ENCODE measurements at places on chromosomes 4 and X.

DNA sequence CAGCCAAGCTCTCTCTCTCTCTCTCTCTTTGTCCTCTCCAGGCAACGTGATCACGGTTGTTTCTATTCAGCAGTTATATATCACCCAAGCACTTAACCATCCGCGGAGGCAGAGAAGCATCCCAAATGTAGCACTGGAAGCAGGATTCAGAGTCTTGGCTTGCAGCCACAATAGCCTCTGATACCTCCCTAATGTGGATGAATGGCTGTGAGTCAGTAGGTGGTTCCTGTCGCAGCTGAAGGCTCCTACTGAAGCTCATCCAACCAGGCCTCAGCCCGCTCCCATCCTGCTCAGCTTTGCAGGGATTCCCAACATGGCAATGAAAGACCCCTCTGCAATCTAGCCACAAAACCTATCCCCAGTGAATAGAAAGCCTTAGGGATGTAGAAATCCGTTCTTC, 5.1 kb downstream of the HS6ST2 start:
- no peak overlapping the region for H3K27ac ChIP-seq
- no peaks in the 10 kb centered on the region for H3K36me3 ChIP-seq
- H3K27me3 ChIP-seq, result peaks cover 5% of the 10 kb centered on the region
- H3K4me1 ChIP-seq, result no peaks in the 10 kb centered on the region
- DNase-seq, result peak; percentile 5

GRCh38 chr4:101699441-101700124, 90.9 kb upstream of the BANK1 start:
- no peak overlapping the region for H3K27ac ChIP-seq
- H3K4me3 ChIP-seq, result no peak overlapping the region
- H3K4me1 ChIP-seq, result no peaks in the 10 kb centered on the region
- no peaks in the 10 kb centered on the region for H3K36me3 ChIP-seq
- no peaks in the 10 kb centered on the region for H3K27me3 ChIP-seq

GRCh38 chrX:45295259-45295986, 94.7 kb upstream of the DIPK2B start:
- peak; percentile 67 for DNase-seq
- H3K27ac ChIP-seq, result no peak overlapping the region
- H3K27me3 ChIP-seq, result no peaks in the 10 kb centered on the region
- H3K4me1 ChIP-seq, result no peaks in the 10 kb centered on the region

DNA sequence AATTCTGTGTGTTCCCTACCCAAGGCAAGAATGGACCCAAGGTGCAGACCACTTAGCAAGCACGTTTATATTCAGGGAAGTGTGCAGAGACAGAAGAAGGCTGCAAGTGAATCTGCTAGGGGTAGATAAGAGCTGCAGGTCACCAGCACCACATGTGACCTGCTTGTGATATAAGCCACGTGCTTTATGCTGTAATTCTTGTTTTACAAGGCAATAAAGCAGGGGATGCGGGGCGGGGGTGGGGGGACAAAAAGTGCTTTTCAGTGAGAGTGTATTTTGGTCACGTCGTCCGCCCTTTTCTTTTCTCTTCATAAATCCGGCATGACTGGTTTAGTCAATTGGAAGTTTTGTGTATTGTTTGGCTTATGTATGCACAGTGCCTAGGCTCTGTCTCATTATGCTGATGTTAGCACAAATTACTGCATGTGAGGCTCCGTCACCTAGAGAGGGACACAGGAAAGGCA, 192.7 kb downstream of the RBMX2 start:
- H3K36me3 ChIP-seq, result no peaks in the 10 kb centered on the region
- H3K27ac ChIP-seq, result no peak overlapping the region
- H3K27me3 ChIP-seq, result no peaks in the 10 kb centered on the region
- H3K4me3 ChIP-seq, result no peak overlapping the region

DNA sequence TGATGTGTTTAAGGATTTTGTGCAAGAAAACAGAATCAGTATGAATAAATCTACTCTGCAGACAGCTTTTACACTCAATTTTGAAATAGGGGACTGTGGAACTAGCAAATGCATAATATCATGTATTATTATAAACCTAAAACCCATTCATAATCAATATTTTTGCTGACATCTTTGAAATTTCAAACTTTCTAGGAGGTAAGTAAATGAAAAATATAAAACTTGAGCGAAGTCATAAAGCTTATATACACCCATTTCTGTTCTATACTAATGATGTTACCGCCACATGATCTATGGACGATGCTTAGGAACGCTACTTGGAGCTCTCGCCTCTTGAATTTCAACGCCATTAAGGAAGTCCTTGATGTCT, 38.1 kb downstream of the ADGRA3 start:
- H3K4me3 ChIP-seq, result no peak overlapping the region
- peaks cover 2% of the 10 kb centered on the region for H3K4me1 ChIP-seq
- no peak for DNase-seq
- no peaks in the 10 kb centered on the region for H3K27me3 ChIP-seq

DNA sequence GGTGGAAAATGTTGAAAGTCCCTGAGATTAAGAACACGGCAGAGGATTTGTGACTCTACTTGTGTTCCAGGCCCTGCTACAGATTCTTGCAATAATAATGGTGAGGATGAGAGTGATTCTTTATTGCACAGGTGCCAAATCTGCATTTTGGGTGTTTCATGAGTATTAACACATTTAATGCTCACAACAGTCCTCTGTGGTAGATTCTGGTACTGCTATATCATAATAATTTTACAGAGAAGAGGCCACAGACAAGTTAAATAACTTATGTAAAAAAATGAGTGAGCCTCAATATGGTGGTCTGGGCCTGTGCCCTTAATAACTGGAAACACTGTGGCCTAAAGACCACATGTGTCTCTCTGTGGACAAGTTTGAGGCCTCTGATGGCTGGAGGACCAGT, 124.3 kb downstream of the C4orf33 start:
- H3K4me1 ChIP-seq, result no peaks in the 10 kb centered on the region
- H3K36me3 ChIP-seq, result no peaks in the 10 kb centered on the region
- H3K4me3 ChIP-seq, result no peak overlapping the region
- no peak for DNase-seq

GRCh38 chr4:30525662-30526315, 194.4 kb upstream of the PCDH7 start:
- H3K4me3 ChIP-seq, result no peak overlapping the region
- DNase-seq, result no peak
- no peak overlapping the region for H3K27ac ChIP-seq
- no peaks in the 10 kb centered on the region for H3K36me3 ChIP-seq
